Neural crest cell (in vitro differentiated cells): ENCODE measurements at places on chromosomes 7 and 10. TPM values are rescaled to one million over a fixed set of nuclear protein-coding genes. Genes with fewer than 3 reads are reported as not detected.

Gene GFRA1
- 72.4 and 72.8 TPM in 2 replicates for total RNA-seq

Gene CHST15
- total RNA-seq: 1.3 and 1.5 TPM in 2 replicates

Gene GPR26
- not detected in 2 replicates for total RNA-seq

Gene CYP26C1
- 0.30 and 0.37 TPM in 2 replicates for total RNA-seq

Gene EGFR
- 2.3 and 2.6 TPM in 2 replicates for total RNA-seq
